ENCODE measurements at places on chromosomes 16 and 17.
A peak's percentile ranks its signal among the peaks of the same experiment; 100 is the strongest.

GRCh38 chr17:73706428-73706827 lies 62.2 kb upstream of the SDK2 start:
- no peak for DNase-seq
- H3K27me3 ChIP-seq: peaks cover 16% of the 10 kb centered on the region
- no peak overlapping the region for H3K27ac ChIP-seq
- peaks cover 9% of the 10 kb centered on the region for H3K4me1 ChIP-seq
- H3K4me3 ChIP-seq: no peak overlapping the region

DNA sequence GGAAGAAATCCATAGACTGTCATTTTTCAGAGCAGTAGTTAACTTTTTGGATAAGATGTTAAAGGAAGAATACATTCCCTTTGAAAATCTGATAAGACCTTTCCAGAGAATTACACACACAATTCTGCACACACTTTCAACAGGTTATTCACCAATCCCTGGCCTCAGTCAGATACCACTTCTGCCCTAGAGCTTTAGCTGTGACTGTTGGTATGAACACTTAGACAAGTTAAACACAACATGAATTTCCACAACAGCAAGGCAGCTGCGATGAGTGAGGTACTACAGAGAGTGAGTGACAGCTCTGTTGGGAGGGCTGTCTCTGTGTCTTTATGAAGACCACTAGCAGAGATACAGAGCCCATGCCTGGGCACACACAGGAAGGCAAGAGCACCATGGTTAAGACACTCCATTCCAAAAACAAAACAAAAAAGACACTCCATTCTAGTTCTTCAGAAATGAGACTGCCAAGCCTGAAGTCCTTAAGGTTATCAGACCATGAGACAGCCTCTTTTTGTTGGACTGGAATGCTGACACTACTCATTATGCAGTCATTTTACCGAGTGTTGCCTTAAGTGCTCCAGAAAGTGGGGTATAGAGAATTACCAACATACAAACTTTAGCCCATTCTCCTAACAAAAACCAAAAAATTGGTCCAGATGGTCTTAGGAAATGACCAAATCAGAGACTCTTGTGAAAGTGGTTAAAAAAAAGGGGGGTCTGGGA lies 42.4 kb downstream of the TOM1L2 start:
- H3K4me1 ChIP-seq: peaks cover 7% of the 10 kb centered on the region
- no peaks in the 10 kb centered on the region for H3K27me3 ChIP-seq
- no peak overlapping the region for H3K4me3 ChIP-seq
- no peaks in the 10 kb centered on the region for H3K36me3 ChIP-seq

DNA sequence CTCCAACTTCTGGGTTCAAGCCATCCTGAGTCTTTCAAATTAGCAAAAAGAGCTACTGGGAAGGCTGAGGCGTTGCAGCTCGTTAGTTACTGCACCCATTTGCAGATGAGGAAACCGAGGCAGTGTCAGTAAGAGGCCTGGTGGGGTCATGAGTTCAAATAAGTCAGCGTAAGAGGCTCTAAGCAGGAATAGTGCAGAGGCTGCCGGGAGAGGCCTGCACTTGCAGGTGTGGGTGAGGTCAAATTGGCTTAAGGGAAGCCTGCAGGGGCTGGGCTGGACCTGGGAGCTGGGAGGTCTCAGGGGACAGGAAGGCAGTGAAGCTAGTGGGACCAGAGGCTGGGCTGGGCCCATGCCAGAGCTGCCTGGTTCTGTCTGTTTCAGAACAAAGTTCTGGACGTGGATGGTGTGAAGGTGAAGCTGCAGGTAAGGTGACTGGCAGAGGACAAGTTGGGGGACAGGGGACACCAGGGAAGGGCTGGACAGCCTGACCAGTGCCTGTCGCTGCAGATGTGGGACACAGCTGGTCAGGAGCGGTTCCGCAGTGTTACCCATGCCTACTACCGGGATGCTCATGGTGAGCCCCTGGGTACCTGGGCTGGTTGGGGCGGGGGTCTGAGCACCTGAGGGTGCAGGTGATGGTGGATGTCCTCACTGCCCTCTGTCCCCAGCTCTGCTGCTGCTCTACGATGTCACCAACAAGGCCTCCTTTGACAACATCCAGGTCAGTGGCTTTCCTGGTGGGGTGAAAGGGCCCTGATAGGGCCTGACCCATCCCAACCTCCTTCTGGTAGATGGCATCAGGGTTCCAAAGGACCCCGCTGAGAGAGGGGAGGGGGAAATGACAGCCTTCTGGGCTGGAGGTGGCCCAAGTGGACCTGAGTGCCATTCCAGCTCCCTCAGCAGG lies 3.0 kb downstream of the RAB26 start:
- no peak for DNase-seq
- H3K27ac ChIP-seq: no peak overlapping the region
- H3K36me3 ChIP-seq: peaks cover 33% of the 10 kb centered on the region
- no peaks in the 10 kb centered on the region for H3K27me3 ChIP-seq
- H3K4me3 ChIP-seq: peak overlapping the region; percentile 22
- H3K4me1 ChIP-seq: peaks cover 45% of the 10 kb centered on the region

DNA sequence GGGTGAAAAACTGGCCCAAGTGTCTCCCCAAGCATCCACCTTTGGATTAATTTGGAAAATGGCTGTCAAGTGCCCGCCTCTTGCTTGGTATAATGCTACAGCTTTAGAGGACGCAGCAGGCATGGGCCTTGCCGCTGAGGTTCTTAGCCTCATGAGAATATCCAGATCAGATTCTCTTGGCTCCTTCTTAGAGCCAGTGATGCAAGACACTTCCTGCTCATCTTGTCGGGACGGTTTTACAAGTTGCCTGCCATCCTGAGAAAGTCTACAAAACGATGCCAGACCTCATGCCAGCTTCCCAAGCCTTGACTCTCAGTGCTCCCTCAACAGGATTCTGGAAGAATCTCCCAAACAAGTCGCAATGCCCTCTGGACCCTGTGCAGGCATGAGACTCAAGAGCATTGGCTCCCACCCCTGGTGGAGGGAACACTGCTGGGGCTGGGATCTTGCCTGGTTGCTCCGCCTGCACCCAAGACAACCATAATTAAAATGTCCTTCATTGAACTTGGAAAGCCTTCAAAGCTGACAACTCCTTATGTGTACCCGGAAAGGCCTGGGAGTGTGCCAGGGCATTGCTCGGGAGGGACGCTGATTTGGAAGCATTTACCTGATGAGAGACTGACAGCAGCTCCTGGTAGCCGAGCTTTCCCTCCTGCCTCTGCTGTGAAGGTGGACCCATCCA lies 25.8 kb upstream of the STH start:
- peaks cover 9% of the 10 kb centered on the region for H3K27me3 ChIP-seq
- no peak overlapping the region for H3K27ac ChIP-seq
- H3K36me3 ChIP-seq: no peaks in the 10 kb centered on the region
- no peak overlapping the region for H3K4me3 ChIP-seq
- H3K4me1 ChIP-seq: peaks cover 5% of the 10 kb centered on the region

- no peak for DNase-seq
- H3K4me3 ChIP-seq: no peak overlapping the region
- H3K36me3 ChIP-seq: peaks cover 9% of the 10 kb centered on the region
- H3K27ac ChIP-seq: no peak overlapping the region
- H3K27me3 ChIP-seq: peaks cover 24% of the 10 kb centered on the region
- H3K4me1 ChIP-seq: peaks cover 32% of the 10 kb centered on the region
Measured at GRCh38 chr16:79664407-79664806, 63.9 kb upstream of the MAF start.

DNA sequence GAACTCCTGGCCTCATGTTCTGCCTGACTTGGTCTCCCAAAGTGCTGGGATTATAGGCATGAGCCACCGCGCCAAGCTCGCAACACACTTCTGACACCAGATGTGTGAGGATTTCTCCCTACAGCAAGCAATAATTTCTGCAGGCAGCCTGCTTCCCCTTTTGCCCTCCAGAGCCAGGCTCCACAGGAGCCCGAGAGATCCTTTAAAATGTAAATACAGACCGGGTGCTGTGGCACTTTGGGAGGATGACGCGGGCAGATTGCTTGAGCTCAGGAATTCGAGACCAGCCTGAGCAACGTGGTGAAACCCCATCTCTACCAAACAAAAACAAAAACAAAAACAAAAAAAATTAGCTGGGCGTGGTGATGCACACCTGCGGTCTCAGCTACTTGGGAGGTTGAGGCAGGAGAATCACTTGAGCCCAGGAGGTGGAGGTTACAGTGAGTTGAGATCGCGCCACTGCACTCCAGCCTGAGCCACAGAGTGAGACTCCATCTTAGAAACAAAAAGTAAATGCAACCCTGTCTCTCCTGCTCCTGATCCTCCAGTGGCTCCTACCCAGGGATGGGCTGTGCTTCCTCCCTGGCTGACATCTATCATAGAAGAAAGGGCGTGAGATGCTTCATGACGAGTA lies 14.7 kb downstream of the C16orf96 start:
- no peak overlapping the region for H3K4me3 ChIP-seq
- no peaks in the 10 kb centered on the region for H3K36me3 ChIP-seq
- peaks cover 5% of the 10 kb centered on the region for H3K27me3 ChIP-seq
- peaks cover 24% of the 10 kb centered on the region for H3K4me1 ChIP-seq
- H3K27ac ChIP-seq: no peak overlapping the region

- no peaks in the 10 kb centered on the region for H3K4me1 ChIP-seq
- no peak for DNase-seq
- H3K27me3 ChIP-seq: no peaks in the 10 kb centered on the region
- no peak overlapping the region for H3K4me3 ChIP-seq
Measured at GRCh38 chr17:27158382-27158781, 135.5 kb upstream of the WSB1 start.

GRCh38 chr17:63364387-63364786 lies 81.7 kb downstream of the CYB561 start:
- no peaks in the 10 kb centered on the region for H3K4me1 ChIP-seq
- H3K27ac ChIP-seq: no peak overlapping the region
- H3K36me3 ChIP-seq: no peaks in the 10 kb centered on the region
- H3K4me3 ChIP-seq: no peak overlapping the region
- no peaks in the 10 kb centered on the region for H3K27me3 ChIP-seq
- no peak for DNase-seq

DNA sequence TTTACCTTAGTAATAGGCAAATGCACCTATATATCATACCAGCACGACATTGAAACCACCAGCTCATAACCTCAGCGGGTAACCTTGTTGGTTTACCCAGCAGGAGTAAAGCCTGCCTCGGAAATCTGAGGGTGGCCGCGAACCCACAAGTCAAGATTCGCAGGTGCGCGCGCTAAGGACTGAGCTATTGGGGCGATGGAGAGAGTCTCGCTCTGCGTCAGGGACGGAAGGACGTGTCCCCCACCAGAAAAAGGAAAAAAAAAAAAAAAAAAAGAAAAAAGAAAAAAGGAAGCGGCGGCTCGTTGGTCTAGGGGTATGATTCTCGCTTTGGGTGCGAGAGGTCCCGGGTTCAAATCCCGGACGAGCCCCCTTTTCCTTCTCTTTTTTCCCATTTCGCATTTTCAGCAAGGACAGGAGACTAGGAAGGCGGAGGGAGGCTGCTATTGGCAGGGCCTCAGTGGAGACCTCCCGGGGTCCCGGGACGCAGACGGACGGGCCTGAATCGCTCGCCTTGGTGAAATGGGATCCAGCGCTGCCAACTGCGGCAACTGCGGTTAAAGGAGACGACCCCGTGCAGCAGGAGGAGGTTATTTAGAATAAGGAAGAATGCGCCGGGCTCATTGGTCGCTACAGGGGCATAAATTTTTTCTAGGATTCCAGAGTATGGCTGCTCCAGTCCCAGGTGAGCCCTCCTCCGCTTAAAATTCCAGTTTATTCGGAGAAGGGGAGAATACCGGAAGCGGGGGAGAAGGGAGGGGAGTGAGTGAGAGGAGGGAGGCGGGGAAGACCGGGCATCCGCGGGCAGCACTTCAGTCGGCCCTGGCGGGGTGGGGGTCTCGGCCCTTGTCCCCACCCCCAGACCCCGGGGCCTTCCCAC lies at the start of gene OR1F1:
TSS of gene OR1F1 (plus strand) at position 407 of the 877 bp plus-strand sequence.
- H3K4me3 ChIP-seq: peak within 1 kb of the TSS; percentile 71
- peak within 1 kb of the TSS; percentile 78 for H3K27ac ChIP-seq
- DNase-seq: peak; percentile 76
- peaks cover 62% of the 10 kb centered on the region for H3K4me1 ChIP-seq
- peaks cover 70% of the 10 kb centered on the region for H3K27me3 ChIP-seq

DNA sequence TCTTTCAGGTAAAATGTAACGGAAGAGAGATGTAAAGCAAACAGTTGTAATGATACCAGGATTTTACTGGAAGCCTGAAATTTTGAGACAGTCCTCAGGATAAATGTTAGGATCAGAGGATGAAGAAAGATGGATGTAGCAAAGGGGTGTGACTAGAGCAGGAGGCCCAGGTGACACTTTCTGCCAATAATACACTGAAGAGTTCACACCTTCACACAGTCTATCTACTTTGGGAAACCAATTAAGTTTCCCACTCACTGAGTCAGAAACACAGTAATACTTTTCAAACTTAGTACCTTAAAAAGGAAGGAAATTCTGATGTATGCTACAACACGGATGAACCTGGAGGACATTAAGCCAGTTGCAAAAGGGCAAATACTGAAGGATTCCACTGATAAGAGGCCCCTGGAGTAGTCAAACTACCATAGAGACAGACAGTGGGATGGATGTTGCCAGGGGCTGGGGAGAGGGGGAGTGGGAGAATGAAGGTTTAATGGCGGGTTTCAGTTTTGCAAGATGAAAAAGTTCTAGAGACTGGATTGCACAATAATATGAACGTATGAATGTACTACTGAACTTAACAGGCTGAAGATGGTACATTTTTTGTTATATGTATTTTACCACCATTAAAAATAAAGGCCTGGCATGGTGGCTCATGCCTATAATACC lies 62.3 kb downstream of the CYTH1 start:
- no peaks in the 10 kb centered on the region for H3K27me3 ChIP-seq
- DNase-seq: no peak
- H3K36me3 ChIP-seq: peaks cover 38% of the 10 kb centered on the region

- peaks cover 2% of the 10 kb centered on the region for H3K4me1 ChIP-seq
- no peak for DNase-seq
- no peak overlapping the region for H3K27ac ChIP-seq
- no peaks in the 10 kb centered on the region for H3K36me3 ChIP-seq
- H3K4me3 ChIP-seq: no peak overlapping the region
Measured at GRCh38 chr16:69217433-69217832, 30.5 kb downstream of the SNTB2 start.

DNA sequence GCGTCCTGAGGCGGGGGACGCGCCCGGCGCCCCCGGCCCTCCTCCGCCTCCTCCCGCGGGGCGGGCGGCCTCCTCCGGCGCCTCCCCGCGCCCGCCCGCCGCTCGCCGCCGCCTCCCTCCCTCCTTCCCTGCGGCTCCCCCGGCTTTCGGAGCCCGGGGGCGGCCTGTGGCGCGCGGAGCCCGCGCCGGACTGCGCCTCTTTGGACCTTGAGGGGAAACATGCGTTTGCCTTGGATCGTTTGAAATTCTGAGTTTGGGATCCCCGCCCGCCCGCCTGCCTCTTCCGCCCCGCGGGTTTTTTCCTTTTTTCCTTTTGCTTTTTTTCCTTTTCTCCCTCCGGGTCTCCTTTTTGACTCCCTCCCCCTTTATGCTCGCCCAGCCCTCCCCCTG lies 390 bp downstream of the ZNRF1 start:
- H3K27ac ChIP-seq: no peak overlapping the region
- DNase-seq: peak; percentile 28
- H3K4me1 ChIP-seq: peaks cover 37% of the 10 kb centered on the region

DNA sequence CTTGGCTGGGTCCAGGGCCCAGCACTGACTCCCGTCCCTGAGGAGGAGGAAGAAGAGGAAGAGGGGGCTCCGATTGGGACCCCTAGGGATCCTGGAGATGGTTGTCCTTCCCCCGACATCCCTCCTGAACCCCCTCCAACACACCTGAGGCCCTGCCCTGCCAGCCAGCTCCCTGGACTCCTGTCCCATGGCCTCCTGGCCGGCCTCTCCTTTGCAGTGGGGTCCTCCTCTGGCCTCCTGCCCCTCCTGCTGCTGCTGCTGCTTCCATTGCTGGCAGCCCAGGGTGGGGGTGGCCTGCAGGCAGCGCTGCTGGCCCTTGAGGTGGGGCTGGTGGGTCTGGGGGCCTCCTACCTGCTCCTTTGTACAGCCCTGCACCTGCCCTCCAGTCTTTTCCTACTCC lies 8.5 kb downstream of the HIRIP3 start:
- H3K36me3 ChIP-seq: peaks cover 61% of the 10 kb centered on the region
- no peak overlapping the region for H3K27ac ChIP-seq
- H3K4me1 ChIP-seq: no peaks in the 10 kb centered on the region
- no peaks in the 10 kb centered on the region for H3K27me3 ChIP-seq

Data from activated CD4-positive, alpha-beta memory T cell treated with anti-CD3 and anti-CD28 coated beads, Interleukin-2, amount 10 ng/mL, durations not matched to agents 7 days and 5 days (primary cell).